ENCODE measurements at places on chromosomes 12 and 14.
A peak's percentile ranks its signal among the peaks of the same experiment; 100 is the strongest.

DNA sequence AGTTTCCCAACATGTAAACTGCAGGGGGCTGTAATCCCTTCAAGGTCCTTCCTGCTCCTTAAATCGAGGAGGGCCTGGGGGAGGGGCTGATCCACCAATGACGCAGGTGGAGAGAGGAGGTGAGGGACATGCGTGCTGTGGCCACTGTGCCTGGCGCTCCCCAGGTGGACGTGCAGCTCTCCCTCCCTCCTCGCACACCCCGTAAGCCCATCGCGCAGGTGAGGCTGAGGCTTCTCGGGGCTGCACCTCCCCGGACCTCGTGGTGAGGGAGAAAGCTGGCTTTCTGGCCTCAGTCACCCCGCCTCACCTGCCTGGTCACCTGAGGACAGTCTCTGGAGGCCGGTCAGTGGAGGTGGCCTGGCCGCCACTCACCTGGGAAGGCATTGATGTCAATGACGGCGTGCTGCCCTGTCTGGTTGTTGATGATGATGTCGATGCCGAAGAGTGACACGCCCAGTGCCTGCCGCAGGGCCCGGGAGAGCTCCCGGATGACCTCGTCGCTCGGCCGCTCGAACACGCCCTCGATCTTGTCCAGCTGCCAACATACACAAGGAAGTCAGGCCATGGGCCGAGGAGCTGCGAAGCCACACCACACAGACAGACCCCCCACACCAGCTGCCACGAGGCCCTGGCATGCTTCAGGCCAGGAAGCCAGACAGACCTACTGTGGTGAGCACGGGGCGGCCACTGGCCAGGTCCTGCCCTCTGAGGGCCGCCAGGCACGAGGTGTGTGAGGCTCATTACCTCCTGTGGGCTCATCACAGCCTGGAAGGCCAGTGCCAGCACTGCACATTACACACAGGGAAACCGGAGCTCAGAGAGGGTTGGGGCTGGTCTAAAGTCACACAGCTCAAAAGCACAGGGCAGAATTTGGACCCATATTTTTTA, 23.3 kb downstream of the CHGA start:
- peak; percentile 27 for DNase-seq

- DNase-seq, result no peak
Measured at GRCh38 chr14:24725311-24725710, 91.3 kb upstream of the GZMB start.

DNA sequence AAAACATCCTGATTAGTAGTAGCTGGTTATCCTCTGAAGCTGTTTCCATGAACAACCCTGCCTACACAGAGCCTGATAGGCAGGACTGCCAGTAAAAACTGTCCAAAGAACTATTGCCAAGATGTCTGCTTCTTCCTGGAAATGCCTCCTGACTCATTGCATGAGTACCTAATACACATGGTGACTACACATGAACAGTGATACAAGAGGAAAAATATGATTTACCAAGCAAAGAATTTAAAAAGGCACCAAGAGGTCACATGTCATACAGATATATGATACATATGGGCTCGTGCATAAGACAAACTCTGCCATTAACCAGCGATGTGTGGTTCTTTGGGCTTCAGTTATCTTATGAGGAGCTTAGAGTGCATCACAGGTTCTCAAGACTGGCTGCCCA, 552.3 kb downstream of the SLC16A7 start:
- DNase-seq, result peak; percentile 97

DNA sequence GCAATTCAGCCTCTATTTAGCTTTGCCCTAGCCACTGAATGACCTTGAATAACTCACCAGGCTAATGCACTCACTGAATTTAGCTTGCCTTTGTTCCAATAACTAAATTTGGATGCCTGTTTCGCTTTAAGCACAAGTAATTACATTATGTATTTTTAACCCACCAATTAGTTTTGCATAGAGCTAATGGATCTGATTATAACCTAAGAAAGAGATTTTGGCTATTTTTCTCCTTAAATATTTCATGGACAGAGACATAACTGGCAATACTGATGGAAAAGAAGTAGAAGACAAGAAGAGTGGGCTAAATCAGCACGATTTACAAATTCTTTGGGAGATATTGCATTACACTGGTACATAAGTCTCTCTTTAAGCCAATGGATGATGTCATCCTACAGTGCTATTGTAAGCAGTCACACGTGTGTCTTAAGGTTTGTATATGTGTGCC, 85.7 kb downstream of the AKAP6 start:
- peak; percentile 38 for DNase-seq

DNA sequence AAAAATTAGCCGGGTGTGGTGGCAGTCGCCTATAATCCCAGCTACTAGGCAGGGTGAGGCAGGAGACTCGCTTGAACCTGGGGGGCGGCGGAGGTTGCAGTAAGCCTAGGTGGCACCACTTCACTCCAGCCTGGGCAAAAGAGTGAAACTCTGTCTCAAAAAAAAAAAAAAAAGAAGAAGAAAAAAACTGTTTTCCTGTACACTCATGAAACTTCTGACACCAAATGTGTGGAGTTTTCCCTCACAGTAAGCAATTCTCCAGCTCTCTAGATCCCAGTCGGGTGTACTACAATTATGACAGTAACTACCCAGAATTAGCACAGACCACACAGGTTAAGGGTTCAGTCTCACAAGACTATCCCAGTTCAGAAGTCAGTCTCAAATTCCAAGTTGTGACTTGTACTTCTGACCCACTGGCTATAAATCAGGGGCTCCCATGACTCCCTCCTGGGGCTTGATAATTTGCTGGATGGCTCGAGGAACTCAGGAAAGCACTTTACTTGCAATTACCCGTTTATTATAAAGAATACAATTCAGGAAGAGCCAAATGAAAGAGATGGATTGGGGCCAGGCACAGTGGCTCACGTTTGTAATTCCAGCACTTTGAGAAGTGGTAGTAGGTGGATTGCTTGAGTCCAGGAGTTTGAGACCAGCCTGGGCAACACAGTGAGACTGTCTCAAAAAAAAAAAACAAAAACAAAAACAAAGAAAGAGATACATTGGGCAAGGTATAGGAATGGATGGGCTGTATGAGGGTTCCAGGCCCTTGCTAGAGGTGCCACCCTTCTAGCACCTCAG, 12.4 kb upstream of the ARF6 start:
- peak; percentile 48 for DNase-seq

- no peak for DNase-seq
Measured at GRCh38 chr12:74914378-74914777, 295.3 kb downstream of the KCNC2 start.

GRCh38 chr14:44154446-44154845, 352.6 kb downstream of the FSCB start:
- no peak for DNase-seq

DNA sequence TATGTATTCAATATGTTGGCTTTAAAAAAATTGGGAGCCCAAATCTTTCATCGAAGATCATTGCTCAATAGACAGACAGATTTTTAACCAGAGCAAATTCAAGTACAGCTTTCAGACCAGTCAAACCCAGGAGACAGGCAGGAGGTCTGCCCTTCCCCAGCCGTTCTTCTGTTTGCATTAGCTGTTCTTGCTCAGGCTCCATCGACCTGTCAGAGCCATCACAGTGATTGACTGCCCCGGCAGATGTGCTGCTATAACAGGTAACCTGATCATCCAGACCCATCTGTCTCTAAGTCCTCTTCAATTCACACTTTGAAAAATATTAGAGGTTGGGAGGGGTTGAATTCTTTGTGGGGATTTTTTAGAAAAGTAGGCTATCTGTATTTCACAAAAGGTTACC, 453.5 kb downstream of the FOXG1 start:
- no peak for DNase-seq

- DNase-seq, result no peak
Measured at GRCh38 chr12:66959276-66959675, 280.4 kb upstream of the GRIP1 start.

GRCh38 chr14:33676135-33676566, 274.7 kb downstream of the EGLN3 start:
- peak; percentile 66 for DNase-seq

- no peak for DNase-seq
Measured at GRCh38 chr12:113106361-113106760, 29.2 kb downstream of the RASAL1 start.

DNA sequence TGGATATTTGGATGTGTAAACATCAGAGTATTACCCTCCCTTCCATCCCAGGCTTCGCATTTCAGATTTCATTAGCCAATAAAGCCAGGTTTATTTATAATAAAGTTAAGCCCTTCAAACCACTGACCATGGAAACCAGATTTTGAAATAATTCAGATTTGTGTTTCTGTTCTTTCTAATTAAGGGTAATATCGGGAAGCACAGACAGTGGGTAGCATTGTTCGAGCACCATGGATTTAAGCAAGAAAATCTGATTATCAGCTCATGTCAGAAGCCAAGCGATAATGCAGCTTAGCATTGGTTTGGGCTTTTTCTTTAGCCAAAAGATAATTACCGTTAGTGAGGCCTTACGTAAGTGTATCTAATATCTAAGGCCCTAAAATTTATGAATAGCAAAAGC, 116.1 kb downstream of the C12orf42 start:
- no peak for DNase-seq

DNA sequence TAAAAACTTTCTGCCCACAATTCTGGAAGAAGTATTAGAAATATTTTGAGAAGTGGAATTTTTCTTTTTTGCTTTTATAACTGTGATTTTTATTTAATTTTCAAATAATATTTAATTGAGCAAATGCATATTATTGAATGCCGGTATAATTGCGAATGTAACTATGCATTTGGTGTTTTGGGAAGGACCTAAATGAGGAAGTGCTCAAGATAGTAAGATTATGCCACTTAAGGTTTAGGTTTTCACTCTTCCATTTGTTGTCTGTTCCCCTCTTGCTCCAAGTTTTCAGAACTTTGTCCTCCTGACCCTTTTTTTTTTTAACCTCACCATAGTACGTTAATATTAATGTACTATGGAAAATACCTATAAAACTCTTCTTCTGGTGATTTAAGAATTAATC, 85.8 kb downstream of the KIAA0586 start:
- no peak for DNase-seq

- no peak for DNase-seq
Measured at GRCh38 chr12:70627677-70628076, 9.6 kb downstream of the PTPRB start.

GRCh38 chr12:49064767-49065152, 4.2 kb upstream of the KMT2D start:
- no peak for DNase-seq

DNA sequence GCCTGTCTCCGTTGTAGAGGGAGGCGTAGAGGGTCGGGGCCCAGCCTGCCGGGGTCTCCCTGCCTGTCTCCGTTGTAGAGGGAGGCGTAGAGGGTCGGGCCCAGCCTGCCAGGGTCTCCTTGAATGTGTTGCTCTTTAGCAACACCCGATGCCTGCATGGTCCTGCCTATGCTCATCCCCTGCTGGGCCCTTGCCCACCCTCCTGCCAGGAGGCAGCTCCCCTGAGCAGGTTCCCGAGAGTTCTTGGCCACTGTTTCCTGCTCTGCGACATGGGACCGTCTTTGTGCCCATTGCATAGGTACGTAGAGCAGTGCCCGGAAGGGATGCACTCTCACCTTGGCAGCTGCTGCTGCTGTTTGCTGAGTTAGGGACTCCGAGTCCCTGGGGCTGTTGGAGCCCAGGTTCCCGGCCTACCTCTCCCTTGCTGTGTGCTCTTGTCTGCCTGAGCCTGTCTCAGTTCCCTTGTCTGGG, 3.3 kb downstream of the KIF26A start:
- no peak for DNase-seq

- DNase-seq, result no peak
Measured at GRCh38 chr12:62781136-62781880, 153.6 kb downstream of the PPM1H start.

GRCh38 chr12:101877806-101878242, 444 bp downstream of the DRAM1 start:
- DNase-seq, result peak; percentile 11

DNA sequence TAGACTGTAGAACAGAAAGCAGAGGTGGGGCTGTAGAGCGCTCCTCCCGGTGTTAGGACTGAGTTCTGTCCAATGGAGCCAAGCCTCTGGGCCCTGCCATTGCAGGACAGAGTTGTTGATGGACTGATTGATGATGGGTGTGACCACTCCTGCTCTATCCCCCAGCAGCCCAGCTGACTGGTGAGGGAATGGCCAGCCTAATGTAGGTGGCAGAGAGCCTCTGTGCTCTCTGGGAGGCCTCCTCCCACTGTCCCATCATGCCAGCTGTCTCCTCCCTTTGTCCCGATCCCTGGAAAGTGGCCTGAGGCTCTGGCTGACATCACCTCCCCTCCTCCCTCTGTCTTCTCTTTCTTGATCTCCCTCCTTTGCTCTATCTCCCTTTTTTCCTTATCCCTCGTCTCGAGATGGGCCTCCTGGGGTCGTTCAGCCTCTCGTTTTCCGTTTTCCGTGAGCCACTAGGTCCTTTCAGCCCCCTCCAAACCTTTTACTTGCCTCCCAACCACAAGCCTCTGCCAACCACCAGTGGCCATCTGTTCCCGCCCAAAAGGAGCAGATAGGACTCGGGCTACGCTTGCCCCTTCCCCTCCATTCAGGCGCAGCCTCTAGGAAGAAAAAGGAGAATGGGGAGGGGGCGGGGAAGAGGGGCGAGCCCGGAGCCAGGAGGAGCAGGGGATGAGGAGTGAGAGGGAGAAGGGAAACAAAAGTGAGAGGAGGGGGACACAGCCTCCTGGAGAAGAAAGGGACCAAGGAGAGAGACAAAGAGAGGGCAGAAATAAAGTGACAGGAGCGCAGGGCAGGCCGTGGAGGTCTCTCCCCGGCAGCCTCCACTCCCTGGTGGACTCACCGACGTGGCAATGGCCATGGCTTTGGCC, 572 bp downstream of the EFS start:
- DNase-seq, result peak; percentile 42
